ENCODE measurements at places on chromosomes 3 and 15.

GRCh38 chr3:161599697-161600096 lies 103.1 kb downstream of the OTOL1 start:
- DNase-seq: no peak

DNA sequence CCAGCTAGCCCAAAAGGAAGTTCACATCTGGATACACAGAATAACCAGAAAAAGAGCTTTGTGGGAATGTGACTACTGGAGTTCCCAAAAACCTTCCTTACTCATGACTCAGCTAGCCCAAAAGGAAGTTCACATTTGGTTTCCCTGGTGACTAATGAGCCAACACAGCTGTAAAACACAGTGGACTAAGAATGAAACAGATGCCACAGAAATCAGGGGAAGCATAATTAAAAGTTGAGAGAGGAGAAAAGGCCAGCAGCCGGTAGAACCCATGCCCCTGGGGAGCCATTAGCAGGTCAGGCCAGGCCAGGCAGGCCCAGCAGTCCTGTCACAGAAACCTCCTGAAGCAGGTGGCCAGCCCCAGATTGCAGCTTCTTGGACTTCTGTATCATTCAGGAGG lies 130.3 kb downstream of the GHSR start:
- no peak for DNase-seq

- DNase-seq: no peak
Measured at GRCh38 chr15:95032156-95032555, 800.8 kb downstream of the MCTP2 start.

- DNase-seq: no peak
Measured at GRCh38 chr3:148246291-148246923, 451.3 kb upstream of the AGTR1 start.

DNA sequence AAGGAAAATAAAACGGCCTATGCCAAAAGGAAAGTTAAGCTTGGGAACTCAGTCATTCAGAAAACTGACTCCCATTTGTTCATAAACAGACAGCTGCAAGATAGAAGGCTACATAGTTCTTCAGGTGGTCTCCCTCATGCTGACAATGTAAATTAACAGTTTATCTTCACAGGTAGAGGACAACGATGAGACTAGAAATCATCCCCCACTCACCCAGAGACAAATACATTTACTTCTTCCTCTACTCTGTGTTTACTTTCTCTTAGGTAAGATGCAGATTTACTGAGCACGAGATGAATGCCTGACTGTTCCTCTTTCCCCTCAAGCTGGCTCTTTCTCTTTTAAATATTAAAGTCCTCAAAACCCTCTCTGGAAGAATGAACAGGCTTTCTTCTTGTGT lies 117.6 kb upstream of the UBP1 start:
- DNase-seq: no peak

DNA sequence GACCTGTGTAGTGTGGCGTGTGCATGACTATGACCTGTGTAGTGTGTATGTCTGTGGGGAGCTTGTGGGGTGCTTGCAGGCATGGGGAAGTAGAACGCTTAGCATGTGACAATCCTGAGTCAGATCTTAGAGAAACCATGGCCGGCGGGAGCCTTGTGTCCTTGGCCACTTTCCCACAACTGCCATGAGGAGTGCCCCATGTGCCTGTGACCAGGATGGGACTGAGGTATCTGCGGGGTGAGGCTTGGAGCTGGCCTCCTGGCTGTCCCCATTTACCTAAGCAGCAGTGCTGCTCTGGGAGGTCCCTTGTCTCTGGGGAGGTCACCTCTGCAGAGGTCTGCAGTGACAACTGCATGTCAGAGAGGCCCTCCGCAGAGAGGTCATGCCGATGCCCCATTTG lies 23.6 kb downstream of the TRPM1 start:
- DNase-seq: no peak

DNA sequence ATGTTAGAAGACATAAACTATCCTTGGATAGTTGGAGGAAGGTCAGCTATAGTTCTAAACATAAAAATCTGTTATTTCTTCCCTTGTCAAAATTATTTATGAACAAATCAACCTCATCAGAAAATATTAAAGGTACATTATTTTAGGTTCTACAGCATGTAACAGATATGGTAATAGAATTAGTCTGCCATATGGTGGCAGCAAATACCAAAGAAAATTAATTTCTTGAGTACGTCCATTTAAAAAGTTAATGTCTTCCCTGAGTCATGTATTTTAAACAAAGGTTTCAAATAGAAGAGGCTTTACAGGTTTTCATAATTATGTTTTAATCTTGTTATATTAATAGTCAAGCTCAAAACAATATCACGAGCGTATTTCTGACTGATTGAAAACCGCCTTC lies 17.9 kb upstream of the ANKRD28 start:
- DNase-seq: no peak

DNA sequence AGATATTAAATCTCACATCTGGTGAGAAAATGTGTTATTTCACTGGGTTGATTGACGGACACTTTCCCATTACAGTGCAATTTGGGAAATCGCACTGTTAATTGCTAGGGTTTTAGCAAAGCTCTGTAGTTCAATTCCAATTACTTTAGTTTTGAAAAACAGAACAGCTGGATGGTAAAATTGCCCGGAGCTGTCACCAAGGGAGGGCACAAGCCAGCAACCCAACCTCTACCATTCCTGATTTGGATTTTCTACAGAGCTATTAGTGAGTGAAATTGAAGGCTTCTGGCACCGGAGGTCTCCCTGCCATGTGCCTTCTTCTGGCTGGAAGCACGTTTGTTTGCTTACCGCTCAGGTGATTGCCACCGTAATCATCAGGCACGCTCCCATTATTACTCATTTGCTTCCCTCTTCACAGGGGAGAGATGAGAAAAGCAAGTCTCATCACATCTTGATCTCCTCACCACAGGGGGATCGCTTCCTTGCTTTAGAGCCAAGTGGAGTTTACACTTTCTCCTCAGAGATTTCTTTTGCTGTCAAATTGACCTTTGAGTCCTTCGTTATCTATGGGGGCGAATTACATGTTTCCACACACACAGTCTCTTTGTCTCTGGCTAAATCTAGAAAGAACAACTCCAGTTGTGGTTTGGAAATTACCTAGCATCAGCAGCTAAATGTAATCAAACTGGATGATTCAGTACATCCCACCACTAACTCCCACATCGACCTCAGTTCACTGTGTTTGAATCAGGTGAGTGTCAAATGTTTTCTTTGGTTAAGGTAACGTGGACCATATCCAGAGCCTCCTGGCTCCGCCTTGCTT lies 421.7 kb upstream of the GOLIM4 start:
- no peak for DNase-seq

- no peak for DNase-seq
Measured at GRCh38 chr15:39156646-39157250, 424.1 kb upstream of the THBS1 start.

Measured in activated CD4-positive, CD25-positive, alpha-beta regulatory T cell (primary cell).